Activated gamma-delta T cell (primary cell): ENCODE measurements at places on chromosomes 13 and 19.

- no peak for DNase-seq
Observed at GRCh38 chr13:92012787-92013186, 614.4 kb downstream of the GPC5 start.

DNA sequence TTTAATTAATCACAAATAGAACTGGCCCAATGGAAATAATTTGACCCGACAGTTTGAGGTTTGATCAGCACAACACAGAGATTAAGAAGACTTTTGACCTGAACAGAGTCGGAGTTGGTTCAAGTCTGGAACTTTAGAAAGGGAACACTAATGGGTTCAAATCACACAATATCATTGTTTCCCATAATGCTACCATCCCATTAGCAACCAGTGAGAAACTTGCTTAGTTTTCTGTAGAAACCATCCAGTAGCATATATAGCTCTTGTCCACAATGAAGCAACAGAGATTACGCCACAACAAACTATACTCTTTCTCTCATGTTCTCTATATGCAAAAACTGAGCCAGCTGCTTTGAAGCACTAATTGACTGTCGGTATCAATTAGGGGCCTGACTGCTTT, 376.9 kb upstream of the SPRY2 start:
- no peak for DNase-seq

GRCh38 chr13:48255090-48255489, 22.1 kb downstream of the ITM2B start:
- DNase-seq: no peak

- no peak for DNase-seq
Observed at GRCh38 chr19:3554254-3555083, 2.9 kb downstream of the MFSD12 start.

DNA sequence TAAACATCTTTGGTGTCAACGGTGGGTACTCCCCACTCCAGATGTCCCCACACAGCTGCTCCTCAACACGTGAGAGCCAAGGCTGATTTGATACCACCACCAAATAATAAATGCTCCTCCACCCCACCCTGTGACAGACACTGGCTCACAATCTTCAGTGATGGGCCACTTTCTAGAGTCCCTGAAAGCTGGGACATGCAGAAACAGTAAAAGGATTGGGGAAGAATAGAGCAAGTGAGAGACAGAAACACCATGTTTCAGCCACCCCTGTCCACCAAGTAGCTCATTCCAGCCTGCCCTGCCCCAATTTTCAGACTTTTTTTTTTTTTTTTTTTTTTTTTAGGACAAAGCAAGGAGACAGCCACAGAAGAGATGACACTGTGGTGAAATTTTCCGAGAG, 1.6 kb downstream of the SLC46A3 start:
- no peak for DNase-seq
